LHCN-M2 (cell line): ENCODE measurements at places on chromosomes 7 and 10. TPM values are rescaled to one million over a fixed set of nuclear protein-coding genes. Genes with fewer than 3 reads are reported as not detected.

- no peak for DNase-seq
Observed at GRCh38 chr7:157686285-157686894, 349.6 kb downstream of the DNAJB6 start.

DNA sequence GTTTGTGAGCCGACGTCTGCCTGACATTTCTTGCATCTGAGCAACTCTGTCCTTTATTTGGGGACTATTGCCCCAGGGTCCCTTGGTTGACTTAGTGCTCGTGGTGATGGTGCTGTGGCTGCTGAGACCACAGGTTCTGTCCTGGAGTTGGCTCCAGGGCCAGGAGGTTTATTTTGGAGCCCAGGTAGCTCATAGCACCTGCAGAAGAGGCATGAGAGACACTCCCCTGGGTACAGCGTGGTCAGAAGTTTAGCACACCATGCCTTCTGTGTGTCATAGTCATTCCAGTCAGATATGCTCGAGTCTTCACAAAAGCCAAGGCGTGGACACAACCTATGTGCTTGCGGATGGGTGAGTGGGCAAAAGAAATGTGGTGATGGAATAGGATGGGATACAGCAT lies 496.9 kb downstream of the TCERG1L start:
- no peak for DNase-seq

GRCh38 chr7:112201411-112201810 lies 4.8 kb downstream of the DOCK4 start:
- DNase-seq = peak; percentile 51

Gene FRMD4A
- total RNA-seq = 34.8 and 39.0 TPM in 2 replicates

Gene NPSR1
- total RNA-seq = not detected in 2 replicates

Gene LLCFC1
- total RNA-seq = not detected in 2 replicates

DNA sequence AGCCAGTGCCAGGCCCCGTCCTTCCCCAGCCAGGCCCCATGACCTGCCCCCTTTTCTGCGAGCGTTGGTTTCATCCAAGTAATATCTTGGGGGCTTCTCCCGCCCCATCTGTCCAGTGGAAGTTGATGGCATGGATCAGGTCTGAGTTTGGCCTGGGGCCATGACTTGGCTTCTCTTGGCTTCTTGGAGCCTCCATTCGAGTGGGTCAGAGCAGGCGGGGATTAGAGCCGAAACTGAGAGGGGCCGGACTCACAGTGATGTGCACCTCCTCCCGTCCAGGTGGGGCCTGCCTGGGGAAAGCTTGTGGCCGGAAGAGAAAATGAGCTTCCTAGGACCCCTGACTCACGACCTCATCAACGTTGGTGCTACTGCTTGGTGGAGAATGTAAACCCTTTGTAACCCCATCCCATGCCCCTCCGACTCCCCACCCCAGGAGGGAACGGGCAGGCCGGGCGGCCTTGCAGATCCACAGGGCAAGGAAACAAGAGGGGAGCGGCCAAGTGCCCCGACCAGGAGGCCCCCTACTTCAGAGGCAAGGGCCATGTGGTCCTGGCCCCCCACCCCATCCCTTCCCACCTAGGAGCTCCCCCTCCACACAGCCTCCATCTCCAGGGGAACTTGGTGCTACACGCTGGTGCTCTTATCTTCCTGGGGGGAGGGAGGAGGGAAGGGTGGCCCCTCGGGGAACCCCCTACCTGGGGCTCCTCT lies 15.1 kb upstream of the LIMK1 start:
- DNase-seq = no peak

GRCh38 chr7:155408651-155409586 lies 49.0 kb upstream of the EN2 start:
- no peak for DNase-seq

Gene RASA4B
- total RNA-seq = 0.40 and 1.2 TPM in 2 replicates

DNA sequence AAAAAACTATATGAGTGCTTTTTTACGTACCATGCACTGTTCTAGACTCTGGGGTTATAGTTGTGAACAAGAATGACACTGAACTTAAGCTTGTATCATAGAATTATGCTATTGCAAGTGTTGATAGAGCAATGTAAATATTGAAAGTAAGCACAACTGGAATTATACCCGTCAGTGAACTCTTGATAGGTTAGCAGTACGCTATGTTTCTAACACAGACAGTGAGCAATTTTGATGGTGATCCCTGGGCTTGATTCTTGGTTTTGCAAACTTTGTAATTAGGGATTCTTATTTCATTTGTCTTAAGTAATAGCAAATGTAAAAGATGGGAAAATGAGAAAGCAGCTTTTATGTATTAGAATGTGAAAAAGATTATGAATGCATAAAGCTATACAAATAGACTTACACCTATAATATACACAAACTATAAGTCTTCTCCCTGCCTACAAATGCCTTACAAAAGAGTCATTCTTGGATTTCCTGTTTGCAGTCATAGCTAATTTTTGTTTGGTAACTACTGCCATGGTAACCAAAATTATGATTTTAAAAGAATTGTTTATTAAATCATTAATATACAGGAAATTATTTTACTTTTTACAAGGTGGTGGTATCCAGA lies 6.7 kb downstream of the TES start:
- DNase-seq = no peak

- peak; percentile 49 for DNase-seq
Observed at GRCh38 chr7:133688483-133689239, 435.8 kb downstream of the EXOC4 start.

GRCh38 chr7:25913598-25914224 lies 238.3 kb upstream of the NFE2L3 start:
- no peak for DNase-seq

- no peak for DNase-seq
Observed at GRCh38 chr7:152158801-152159587, 133.5 kb downstream of the GALNT11 start.

GRCh38 chr7:17593819-17594419 lies 295.5 kb downstream of the AHR start:
- DNase-seq = no peak

Gene FAM25A
- total RNA-seq = not detected in 2 replicates

Gene CH25H
- 0.06 TPM in 2 replicates for total RNA-seq

- no peak for DNase-seq
Observed at GRCh38 chr10:102264371-102264770, 19.0 kb downstream of the GBF1 start.

- DNase-seq = no peak
Observed at GRCh38 chr10:103649654-103650423, 156.3 kb downstream of the NEURL1 start.

Gene UCN3
- not detected in 2 replicates for total RNA-seq

Gene CD36
- total RNA-seq = 5.4 and 7.9 TPM in 2 replicates

- DNase-seq = no peak
Observed at GRCh38 chr10:124257781-124258180, 160.9 kb downstream of the OAT start.

DNA sequence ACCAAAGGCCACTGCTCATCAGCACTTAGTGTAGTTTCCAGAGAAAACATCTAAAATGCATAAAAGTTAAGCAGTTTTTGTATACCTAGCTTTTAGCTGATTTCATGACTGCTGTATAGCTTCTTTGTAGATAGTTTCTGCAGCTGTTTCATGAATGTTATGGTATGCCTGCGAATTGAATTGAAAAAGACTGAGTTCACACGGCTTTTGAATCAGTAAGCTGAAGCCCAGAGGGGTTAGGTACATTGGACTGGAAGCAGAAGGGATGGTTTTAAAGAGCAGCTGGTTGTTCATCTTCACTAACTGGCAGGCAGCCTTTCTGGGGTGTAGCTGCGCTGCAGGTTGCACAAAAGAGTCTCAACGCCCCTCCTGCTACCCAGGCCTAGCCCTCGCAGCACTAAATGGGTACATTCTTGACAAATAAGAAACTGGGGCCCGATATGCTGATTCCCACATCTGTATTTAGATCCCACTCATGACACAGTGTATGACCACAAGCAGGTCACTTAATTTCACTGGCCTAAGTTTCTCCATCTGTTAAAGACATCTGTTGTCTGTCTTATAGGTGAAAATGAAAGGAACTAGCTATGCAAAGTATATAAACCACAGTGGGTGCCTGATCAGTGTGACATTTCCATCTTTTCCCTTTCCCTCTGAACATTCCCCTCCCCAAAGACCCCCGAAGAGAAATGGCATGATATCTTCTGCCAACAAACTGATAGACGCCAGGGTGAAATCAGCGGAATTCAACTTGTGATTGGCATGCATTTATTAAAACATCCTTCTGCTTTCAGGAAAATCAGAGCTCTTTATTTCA lies 85.9 kb upstream of the AGBL3 start:
- DNase-seq = peak; percentile 41

Gene TMEM72
- not detected in 2 replicates for total RNA-seq

DNA sequence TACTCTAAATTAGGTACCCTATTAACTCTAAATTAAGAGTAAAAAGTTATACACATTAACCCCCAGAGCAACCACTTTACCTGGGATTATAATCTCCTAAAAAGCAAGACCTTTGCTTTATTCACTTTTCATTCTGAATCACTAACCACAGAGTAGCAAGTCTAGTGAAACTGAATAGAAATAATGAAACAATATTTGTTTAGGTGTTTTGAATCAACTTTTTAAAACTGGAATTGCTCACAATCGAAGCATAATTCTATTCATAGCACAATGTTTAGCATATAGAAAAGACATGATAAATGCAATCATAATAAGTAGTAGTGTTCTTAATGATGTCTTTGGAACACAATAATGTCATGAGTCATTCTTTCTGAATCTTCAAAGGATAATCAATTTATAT lies 37.0 kb upstream of the CASD1 start:
- DNase-seq = no peak

- no peak for DNase-seq
Observed at GRCh38 chr10:10657139-10657760, 360.4 kb upstream of the CELF2 start.

- DNase-seq = peak; percentile 92
Observed at GRCh38 chr10:69087590-69088470, at the start of gene SRGN. Gene SRGN (plus strand): TSS chr10:69088103. CDS start chr10:69088158, 55 bp downstream.

Gene HUS1
- total RNA-seq = 47.7 and 57.2 TPM in 2 replicates

Gene SPAG6
- total RNA-seq = not detected in 2 replicates

Gene HOXA11
- 3.9 and 4.0 TPM in 2 replicates for total RNA-seq

- DNase-seq = no peak
Observed at GRCh38 chr10:29962166-29962850, 97.1 kb downstream of the JCAD start.

- DNase-seq = peak; percentile 6
Observed at GRCh38 chr10:132591166-132591971, 53.8 kb downstream of the INPP5A start.

DNA sequence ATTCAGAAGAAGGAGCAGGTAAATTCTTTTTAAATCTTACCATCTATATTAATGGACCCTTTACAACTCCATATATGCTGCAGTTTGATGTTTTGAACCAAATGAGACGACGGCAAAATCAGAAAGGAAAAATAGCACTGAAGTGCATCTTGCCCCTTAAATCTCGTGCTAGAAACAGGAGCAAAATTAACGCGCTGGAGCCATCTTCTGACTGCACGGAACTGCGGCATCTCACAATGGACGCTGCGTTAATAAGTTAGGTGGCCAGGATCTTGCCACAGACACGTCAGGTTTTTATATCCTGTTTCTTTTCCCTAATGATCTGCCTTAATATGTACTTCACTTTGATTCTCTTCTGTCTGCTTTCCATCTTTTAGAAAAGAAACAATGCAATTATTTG lies 354.5 kb downstream of the TFEC start:
- peak; percentile 75 for DNase-seq

Gene CCDC136
- total RNA-seq = 3.2 and 5.3 TPM in 2 replicates

- DNase-seq = no peak
Observed at GRCh38 chr10:70596110-70596798, 6.3 kb downstream of the PRF1 start.

DNA sequence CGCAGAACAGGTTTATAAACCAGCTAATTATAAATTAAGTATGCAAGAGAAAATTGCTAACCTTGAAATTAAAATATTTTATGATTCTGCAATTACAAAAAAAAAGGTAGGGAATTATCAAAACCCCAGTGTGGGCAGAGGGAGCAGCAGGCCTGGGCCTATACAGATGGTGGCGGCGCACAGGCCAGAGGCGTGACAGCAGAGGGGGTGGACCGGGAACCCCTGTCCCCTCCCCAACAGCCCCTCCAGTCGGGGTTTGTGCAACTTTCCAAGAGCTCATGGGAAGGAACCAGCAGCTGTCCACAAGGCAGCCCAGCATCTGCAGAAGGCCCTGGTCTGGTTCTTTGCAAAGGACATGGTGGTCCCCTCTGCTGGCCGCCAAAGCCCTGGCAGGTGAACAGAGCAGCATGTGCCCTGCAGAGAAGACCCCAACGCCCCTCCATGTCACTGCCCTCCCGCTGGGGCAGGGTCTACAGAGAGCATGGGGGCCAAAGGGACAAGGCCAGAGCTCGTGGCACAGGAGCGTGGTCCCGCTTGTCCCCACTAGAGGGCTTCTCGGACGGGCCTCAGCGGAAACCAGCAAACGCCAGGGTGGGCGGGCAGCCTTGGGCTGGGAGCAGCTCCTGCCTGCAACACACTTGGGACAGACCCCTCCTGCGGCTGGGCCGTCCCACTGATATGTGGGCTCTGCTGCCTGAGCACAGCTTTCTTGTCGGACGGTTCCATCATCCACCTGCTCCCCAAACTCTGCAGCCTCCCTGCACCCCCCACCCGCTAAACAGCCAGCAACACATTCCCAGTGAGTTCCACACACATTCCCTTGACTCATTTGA lies 75.1 kb downstream of the EBF3 start:
- DNase-seq = peak; percentile 77

Gene AGR2
- not detected in 2 replicates for total RNA-seq

GRCh38 chr10:91785830-91786229 lies 12.4 kb upstream of the TNKS2 start:
- DNase-seq = no peak

GRCh38 chr10:63366933-63367332 lies 98.8 kb downstream of the JMJD1C start:
- DNase-seq = no peak

Gene FOXK1
- total RNA-seq = 19.2 and 20.5 TPM in 2 replicates

Gene PNLIPRP3
- 0.06 TPM in 1 of 2 replicates, not detected in the other for total RNA-seq

Gene PIP
- 0.69 TPM in 1 of 2 replicates, not detected in the other for total RNA-seq
